ENCODE measurements at places on chromosomes 2 and 18.

GRCh38 chr2:134668821-134669220 lies 50.0 kb downstream of the TMEM163 start:
- no peak for DNase-seq

DNA sequence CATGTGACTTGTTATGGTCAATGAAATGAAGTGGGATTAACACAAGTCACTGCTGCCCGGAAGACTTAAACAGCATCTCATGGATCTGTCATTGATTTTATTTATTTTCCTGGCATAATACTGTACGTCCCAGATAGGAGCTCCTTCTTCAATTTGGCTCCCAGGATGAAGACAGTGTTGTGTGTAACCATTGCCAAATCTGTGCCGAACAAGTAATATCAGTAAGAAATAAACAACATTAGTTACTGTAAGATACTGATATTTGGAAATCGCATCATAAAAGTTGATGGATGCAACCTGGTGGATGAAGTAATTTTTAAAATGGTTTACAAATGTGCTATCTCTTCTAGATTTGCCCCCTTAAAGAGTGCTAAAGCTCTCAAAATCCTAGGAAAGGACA lies 419.0 kb upstream of the MMADHC start:
- no peak for DNase-seq

GRCh38 chr2:48883661-48884060 lies 128.1 kb upstream of the LHCGR start:
- no peak for DNase-seq

DNA sequence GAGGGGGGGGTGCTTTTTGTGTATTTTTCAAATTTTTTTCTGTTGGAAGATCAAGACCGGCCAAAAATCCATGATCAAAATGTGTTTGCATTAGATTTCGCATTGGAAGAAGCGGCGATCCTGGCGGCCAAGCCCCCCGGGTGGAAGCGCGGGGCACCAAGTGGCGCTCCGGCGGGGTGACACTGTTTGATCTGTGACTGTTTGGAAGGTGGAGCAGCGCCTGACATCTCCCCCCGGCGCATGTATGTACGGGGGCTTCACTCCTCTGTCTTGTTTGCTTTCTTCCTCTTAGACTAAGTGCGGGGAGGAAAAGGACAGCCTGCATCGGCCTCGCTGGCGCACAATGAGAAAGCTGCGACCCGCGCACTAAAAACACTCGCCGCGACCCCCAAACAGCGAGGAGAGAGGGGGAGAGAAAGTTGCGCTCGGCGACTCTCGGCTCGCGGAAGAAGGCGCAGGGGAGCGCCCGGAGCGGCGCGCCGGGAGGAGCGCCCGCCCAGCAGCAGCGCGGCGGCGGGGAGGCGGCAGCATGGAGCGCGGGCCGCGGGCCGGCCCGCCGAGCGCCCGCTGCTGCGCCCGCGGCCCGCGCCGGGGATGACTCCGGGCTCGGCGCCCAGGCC lies 515 bp downstream of the TSHZ1 start:
- DNase-seq: peak; percentile 31

GRCh38 chr2:118320658-118321057 lies 232.4 kb downstream of the INSIG2 start:
- DNase-seq: no peak

DNA sequence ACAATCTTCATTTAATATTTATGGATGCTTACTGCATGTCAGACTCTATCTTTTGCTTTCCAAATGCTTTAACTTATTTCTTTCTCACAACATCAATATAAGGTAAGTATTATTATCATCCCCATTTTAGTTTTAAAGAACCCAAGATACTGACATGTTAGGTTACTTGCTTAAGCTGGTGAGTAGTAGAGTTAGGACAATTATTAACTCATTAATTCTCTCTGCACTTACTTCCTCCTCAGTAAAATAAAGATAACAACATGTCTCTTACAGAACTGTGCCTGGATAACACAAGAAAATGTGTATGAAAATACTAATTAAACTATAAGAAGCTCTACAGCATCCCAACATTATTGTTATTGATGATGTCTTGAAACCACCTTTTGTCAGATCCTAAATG lies 359.1 kb upstream of the CHST9 start:
- no peak for DNase-seq

GRCh38 chr2:216163518-216163917 lies 54.4 kb downstream of the XRCC5 start:
- DNase-seq: no peak

GRCh38 chr2:235813398-235813797 lies 319.6 kb downstream of the AGAP1 start:
- DNase-seq: no peak

GRCh38 chr2:114843963-114844362 lies 401.5 kb downstream of the DPP10 start:
- DNase-seq: no peak

DNA sequence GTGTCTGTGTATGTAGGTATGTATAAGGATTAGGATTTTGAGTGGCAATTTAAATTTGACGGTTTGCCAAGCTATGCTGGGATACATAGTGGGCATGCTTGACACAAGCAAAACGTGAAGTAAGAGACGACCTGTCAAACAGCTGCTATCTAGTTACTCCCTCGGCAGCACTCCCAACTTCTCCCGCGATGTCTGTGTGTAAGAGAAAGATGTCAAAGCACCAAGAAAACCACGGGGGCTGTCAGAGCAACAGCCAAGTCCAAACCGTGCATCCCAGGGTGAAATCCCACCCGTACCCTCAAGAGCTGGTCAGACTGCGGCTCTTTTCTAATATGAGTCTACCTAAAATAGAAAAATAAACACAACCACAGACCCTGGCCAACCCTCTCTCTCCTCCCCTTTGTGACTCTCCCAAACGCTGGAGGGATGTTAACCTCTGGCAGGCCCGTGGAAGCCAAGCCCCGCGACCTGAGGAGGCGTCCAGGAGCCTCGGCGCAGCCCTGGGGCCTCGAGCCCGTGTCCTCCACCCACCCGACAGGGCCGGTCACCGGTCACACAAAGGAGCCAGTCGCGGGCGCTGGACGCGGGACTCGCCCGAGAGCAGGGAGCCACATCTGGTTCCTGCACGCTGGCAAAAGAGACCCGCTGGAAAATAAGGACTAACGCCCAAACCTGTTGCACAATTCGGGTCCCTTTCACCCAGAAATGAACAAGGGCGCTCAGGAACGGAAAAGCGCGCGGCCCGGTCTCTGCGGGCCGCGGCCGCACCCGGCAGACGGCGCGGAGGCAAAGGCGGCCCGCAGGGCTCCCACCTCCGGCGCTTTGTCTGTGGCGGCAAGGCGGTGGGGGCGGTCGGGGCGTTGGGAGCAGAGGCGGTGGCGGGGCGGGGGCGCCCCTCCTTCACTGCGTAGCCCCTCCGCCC lies 925 bp downstream of the SESTD1 start:
- peak; percentile 58 for DNase-seq

- no peak for DNase-seq
These were observed 36.2 kb downstream of the EHD3 start for GRCh38 chr2:31270131-31270530.

GRCh38 chr2:64328415-64328722 lies 125.6 kb upstream of the LGALSL start:
- no peak for DNase-seq

GRCh38 chr2:220315098-220315823 lies 687.8 kb downstream of the SLC4A3 start:
- no peak for DNase-seq

DNA sequence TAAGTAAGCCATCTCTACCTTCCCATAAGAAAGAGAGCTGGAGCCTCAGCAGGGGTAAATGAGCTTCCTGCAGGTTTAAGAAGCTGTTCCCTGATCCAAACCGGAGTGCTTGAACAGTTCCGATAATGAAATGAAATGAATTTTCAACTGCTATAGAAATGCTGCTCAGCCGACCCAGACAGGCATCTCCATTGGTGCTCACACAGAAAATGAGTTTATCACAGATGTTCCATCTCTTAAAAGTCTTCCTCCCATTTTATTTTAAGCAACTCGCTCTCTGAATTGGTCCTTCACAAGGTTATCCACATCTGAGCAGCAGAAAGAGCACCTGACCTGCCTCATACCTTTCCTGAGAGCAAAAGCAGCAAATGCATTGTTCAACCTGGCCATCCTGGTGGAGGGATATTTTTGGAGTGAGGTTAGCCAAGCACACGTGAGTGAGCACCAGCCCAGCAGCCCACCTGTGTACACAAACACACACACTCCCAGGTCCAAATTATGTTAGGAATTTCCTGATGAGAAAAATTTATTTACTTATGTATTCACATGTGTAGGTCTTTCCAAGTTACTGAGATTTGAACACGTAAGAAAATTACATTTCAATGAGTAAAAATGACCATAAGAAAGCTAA lies 42.2 kb upstream of the CCDC68 start:
- peak; percentile 45 for DNase-seq

- no peak for DNase-seq
These were observed 43.8 kb upstream of the ITPRID2 start for GRCh38 chr2:181847702-181848101.

- no peak for DNase-seq
These were observed 5.9 kb downstream of the RNF103 start for GRCh38 chr2:86617738-86618137.
